ENCODE measurements at places on chromosomes 2 and 18.

GRCh38 chr2:25598911-25599310 is 74.5 kb downstream of the DTNB start:
- no peak for DNase-seq

GRCh38 chr18:23710068-23710527 is 20.8 kb downstream of the LAMA3 start:
- DNase-seq, result no peak

- no peak for DNase-seq
These were observed 54.5 kb upstream of the NPAS2 start for GRCh38 chr2:100765481-100765880.

DNA sequence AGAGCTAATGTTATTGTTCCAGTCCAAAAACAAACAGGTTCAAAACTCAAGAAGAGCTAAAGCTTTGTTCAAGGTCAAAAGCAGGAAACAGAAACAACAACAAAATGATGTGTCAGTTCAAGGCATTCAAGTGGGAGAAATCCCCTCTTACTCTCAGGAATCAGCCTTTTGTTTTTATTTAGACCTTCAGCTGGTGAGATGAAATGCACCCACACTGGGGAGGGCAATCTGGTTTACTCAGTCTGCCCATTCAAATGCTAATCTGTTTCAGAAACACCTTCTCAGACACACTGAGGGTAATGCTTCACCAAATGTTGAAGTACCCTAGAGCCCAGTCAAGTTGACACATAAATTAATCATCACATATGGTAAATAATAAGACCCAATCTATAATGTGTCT is 150.6 kb downstream of the TMX3 start:
- no peak for DNase-seq

DNA sequence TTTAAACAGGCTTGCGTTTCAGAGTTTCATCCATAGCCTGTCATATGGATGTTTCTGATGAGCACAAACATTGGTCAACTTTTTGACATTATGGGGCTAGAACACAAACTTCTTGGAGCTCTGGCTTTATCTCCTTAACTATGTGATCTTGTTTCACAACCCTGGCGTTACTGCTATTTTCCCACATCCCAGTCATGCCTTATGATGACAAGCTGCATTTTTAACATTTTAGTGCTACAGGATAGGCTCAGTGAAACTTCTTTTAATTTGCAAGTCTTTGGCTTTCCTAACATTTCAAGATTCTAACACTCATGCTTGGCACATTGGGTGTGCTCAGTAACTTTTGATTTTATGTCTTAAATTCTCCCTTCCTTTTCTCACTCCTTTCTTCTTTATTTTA is 21.0 kb upstream of the PDE1A start:
- no peak for DNase-seq

Data from stimulated activated CD4-positive, alpha-beta T cell treated with anti-CD3 and anti-CD28 coated beads, Interleukin-4, amount 100 ng/mL, for 24 hours (primary cell).